Endodermal cell (in vitro differentiated cells): ENCODE measurements at places on chromosomes 6 and 20. TPM values are rescaled to one million over a fixed set of nuclear protein-coding genes. Genes with fewer than 3 reads are reported as not detected.
A peak's percentile ranks its signal among the peaks of the same experiment; 100 is the strongest.

GRCh38 chr20:43187476-43188233 lies 2.1 kb downstream of the PTPRT start:
- DNase-seq: peak; percentile 94

TREM2 gene
- not detected in 2 replicates for total RNA-seq

TGM6 gene
- not detected in 2 replicates for total RNA-seq

GRCh38 chr6:102841060-102841459 lies 1447.6 kb downstream of the GRIK2 start:
- DNase-seq: no peak

BTNL2 gene
- total RNA-seq: not detected in 2 replicates

DNA sequence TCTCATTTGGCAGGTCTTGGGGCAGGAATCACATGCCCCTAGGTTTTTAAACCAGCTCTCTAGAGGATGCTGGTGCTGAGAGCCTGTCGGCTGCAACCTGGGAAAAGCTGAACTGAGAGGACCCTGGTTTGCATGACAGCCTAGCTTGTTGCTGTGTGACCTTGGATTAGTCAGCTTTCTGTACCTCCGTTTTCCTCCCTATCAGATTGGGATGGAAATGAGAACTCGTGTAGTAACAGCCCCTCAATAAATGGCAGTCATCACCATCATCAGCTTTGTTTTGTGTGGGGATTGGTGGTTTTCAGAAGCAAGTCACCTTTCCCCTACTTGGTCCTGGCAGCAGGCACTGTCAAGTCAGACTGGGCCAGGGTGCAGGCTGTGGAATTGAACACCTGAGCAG lies 75.2 kb upstream of the MYL9 start:
- DNase-seq: no peak

ZNF391 gene
- 7.3 and 8.6 TPM in 2 replicates for total RNA-seq

DNA sequence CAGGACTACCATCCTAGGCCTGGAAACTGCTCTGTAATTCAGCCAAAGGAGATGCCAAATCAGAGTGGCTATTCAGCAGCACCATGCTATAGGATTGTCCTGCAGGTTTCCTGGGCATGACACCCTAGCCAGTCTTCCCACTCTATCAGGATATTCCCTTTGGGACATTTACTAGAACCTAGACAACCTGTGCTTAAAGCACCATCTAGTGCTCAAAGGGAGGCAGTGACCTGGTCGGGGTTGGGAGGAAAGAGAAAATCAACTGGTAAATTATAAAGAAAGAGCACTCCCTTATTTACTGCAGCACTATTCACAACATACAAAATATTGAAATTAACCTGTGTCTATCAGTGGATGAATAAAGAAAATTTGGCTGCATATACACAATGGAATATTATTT lies 67.2 kb upstream of the SMLR1 start:
- DNase-seq: peak; percentile 79

POU3F2 gene
- 0.16 TPM in 1 of 3 replicates, not detected in the others for total RNA-seq

TRAPPC3L gene
- not detected in 3 replicates for total RNA-seq

OPRL1 gene
- 3.0 to 5.5 TPM (median 5.3 TPM) in 3 replicates for total RNA-seq

C6orf141 gene
- total RNA-seq: 0.41 and 0.81 TPM in 2 replicates

DNA sequence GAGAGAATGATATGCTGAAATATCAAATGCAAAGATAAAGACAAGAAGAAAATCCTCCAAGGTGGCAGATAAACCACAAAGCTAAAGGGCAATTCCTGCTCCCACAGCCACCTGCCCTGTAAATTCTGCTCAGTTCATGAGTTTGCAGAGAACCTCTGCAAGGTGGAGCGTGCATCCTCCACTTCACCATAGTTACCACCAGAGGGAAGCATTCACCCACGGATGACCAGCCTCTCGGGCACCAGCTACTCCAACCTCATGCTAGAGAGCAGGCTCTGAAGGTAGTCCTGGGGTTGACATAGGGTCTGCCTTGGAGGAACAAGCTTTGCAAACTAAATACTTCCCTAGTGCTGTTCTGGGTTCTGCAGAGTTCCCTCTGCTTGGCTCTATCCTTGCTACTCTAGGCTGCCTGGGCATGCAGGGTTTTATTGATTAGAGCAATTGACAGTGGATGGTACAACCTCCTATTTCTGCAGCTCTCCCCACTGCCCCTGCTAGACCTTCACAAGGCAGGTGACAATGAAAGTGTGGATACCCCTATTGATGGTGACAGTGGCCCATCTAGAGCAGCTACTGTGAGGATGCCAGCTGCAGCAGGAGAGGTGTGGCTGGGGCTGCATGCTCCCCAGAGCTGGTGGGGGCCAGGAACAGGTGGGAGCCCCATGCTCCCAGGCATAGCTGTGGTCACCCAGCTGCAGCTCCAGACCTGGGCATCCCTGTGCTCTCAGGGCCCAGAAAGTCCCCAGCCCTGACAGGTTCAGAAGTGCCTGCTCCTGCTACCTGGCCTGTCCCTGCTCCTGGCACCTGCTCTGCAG lies 51.1 kb downstream of the GGTLC1 start:
- peak; percentile 91 for DNase-seq

- no peak for DNase-seq
Measured at GRCh38 chr20:40657526-40657925, 31.5 kb downstream of the MAFB start.

- no peak for DNase-seq
Measured at GRCh38 chr6:167497428-167498056, 172.7 kb downstream of the TTLL2 start.

DNA sequence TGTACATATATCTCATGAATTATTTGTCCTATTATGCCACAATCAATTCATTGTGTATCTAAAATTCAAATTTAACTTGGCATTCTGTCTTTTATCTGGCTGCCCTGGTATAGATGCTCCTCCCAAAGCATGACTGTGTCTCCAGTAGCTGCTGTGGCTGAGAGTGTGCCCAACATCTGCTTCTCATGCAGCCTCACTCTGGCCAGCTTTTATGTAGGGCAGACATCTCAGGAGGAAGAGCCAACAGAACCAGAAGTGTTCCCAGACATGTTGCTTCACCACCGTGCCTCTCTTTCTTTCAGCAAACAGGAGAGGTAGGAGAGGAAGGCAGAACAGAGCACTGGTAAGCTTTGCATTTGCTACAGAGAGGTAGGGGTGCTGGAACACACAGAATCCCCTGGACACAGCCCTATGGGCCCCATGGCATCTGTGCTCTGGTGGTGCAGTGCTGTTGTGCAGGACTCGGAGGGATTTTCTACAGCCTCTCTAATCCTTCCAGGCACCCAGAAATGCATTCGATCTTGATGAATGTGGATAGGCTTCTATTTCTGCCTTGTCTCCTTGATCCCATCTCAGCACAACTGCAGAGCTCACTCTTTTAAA lies 637.1 kb downstream of the UTRN start:
- no peak for DNase-seq

GRCh38 chr6:14075095-14075503 lies 42.5 kb upstream of the CD83 start:
- no peak for DNase-seq

DNA sequence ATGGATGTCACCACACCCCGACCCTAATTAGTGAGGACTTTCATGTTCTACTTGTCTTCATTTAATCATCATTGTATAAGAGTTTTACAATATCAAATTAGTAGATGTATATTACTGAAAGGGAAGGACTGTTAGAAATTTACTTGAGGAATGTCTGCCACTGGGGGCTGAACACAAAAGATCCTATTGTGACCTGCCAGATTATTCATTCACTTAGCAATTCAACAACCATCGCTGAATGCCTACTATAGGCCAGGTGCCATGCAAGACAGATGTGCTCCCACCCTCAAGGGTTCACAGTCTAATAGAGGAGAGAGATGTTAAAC lies 8.0 kb upstream of the RBCK1 start:
- no peak for DNase-seq

IL17A gene
- total RNA-seq: not detected in 2 replicates

DNA sequence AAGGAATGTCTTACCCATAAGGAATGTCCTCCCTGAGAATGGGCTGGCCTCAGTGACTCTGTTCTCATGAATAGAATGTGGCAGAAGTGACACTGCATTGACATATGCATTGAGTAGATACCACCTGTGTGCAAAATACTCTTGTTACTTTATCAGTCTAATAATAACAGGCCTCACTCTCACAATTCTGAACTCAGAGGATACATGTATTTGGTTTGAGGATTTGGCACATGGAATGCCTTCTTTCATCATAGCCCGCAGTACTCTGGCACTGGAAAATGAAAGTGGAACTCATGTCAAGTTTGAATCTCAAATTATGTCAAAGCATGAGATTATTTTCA lies 52.9 kb upstream of the PLCB4 start:
- no peak for DNase-seq

- no peak for DNase-seq
Measured at GRCh38 chr6:143507358-143508145, 4.0 kb downstream of the FUCA2 start.

GRCh38 chr6:136956590-136957544 lies 34.8 kb downstream of the SLC35D3 start:
- DNase-seq: peak; percentile 88

SLC16A10 gene
- 13.8 and 14.2 TPM in 2 replicates for total RNA-seq

DNA sequence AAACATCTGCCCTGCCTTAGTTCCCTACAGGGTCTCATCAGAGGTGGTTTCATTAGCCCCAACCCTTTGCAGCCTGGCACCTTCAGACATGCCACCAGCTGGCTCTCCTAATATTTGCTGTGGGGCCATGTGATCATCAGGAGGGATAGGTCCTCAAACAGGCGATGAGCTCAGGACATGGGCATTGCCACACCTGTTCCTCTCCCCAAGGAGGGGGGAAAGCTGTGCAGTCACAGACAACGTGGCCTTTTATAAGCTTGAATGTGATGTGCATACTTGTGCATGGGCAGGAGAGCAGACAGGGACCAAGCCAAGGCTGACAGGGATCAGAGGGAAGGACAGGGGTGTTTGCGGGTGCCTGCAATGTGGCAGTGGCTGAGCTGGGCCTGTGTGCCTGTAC lies 78.8 kb upstream of the ZNFX1 start:
- DNase-seq: no peak

GRCh38 chr6:52390361-52390727 lies 28.4 kb downstream of the PAQR8 start:
- DNase-seq: no peak

GRCh38 chr6:71199736-71200135 lies 88.9 kb upstream of the OGFRL1 start:
- no peak for DNase-seq

DNA sequence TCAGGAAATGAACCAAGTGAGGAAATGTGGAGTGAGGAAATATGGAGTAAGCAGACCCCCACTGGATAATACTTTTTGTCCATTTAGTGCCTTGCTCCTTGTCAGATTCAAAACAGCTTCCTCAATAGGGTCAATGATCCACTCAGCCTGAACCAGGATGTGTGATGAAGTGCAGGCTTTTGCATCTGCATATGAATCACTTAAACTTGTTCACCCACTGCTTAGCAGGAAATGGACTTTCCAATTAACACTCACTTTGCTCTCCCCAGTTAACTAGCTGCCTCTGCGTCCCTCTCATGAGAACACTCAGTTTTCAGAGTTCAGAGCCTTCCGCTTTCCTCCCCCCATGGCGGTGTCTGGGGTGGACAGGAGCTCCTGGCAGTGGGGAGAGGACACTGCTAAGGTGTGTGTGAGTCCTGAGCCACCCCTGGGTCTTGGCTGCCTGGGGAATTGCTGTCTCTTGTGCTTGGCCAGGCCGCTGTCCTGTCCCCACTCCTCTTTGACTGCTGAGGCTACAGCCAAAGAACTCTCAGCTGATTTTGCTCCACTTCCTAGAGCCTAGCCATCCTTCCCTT lies 621.8 kb downstream of the CDH26 start:
- DNase-seq: peak; percentile 57

- DNase-seq: no peak
Measured at GRCh38 chr6:83838727-83839126, 14.4 kb upstream of the RIPPLY2 start.

GRCh38 chr20:38198238-38198861 lies 33.3 kb upstream of the TGM2 start:
- peak; percentile 35 for DNase-seq

CRIP3 gene
- 13.0 and 13.4 TPM in 2 replicates for total RNA-seq

GDAP1L1 gene
- total RNA-seq: 1.7 and 1.9 TPM in 2 replicates

PTCHD4 gene
- total RNA-seq: 0.11 to 0.12 TPM in 2 of 3 replicates, not detected in the other

HEY2 gene
- total RNA-seq: 4.3 and 5.2 TPM in 2 replicates

DNA sequence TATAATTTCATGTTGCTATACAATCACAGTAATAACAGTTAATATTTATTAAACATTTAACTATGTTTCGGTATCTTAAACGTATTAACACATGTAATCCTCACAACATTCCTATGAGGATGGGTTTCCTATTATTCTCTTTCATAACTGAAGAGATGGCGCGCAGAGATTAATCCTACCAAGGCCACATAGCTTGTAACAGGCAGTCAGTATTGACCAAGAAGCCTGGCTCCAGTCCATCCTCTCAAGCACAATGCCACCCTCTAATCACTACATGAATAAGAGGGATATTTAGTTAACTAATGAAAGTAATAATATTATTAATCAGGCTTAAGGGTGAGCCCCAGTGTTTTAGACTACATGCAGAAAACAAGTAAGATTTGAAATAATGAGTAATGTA lies 149.7 kb upstream of the SIM1 start:
- DNase-seq: no peak

GRCh38 chr6:54998576-54998975 lies 152.0 kb downstream of the FAM83B start:
- no peak for DNase-seq

GRCh38 chr6:20024316-20024673 lies 187.1 kb downstream of the ID4 start:
- no peak for DNase-seq

MAS1L gene
- total RNA-seq: not detected in 3 replicates

DNA sequence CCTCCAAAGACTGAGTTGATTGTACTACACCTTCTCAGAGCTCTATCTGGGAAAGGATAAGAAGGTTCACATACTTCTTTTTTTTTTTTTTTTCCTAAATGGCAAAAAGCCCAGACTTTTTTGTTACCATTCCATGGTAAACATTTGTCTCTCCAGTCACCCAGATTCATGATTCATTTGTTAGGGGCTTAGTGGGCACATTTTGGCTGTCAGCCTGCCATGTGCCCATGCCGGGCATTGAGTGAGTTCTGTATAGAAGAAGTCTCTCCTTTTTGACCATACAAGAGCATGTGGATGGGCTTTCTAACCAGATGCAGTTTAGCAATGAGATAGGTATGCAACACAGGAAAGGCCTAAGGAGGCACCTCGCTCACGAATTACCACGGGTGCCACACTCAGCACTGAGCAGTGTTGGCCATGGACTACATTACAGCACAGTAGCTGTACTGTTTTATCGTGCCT lies 447.5 kb upstream of the HSF2 start:
- DNase-seq: no peak
